ENCODE measurements at places on chromosomes 16 and 17. TPM values are rescaled to one million over a fixed set of nuclear protein-coding genes. Genes with fewer than 3 reads are reported as not detected.

Gene PDIA2
- total RNA-seq = 0.37 TPM

Gene HSD11B2
- total RNA-seq = not detected

Gene TM4SF5
- not detected for total RNA-seq

Gene ASIC2
- total RNA-seq = 0.18 TPM

Gene PLA2G10
- total RNA-seq = not detected

All from smooth muscle cell of bladder (primary cell).